ENCODE measurements at places on chromosomes 1 and 21. TPM values are rescaled to one million over a fixed set of nuclear protein-coding genes. Genes with fewer than 3 reads are reported as not detected.

CLIC4 gene
- total RNA-seq = 580 TPM

FCRL5 gene
- total RNA-seq = not detected

S100A8 gene
- total RNA-seq = not detected

C1QA gene
- total RNA-seq = not detected

IL6R gene
- total RNA-seq = 0.40 TPM

PDC gene
- total RNA-seq = not detected

TMEM51 gene
- total RNA-seq = 12.1 TPM

CD247 gene
- not detected for total RNA-seq

TRAF3IP3 gene
- total RNA-seq = not detected

ST6GALNAC5 gene
- 7.3 TPM for total RNA-seq

PLPPR4 gene
- total RNA-seq = 0.26 TPM

CACHD1 gene
- total RNA-seq = not detected

ITLN2 gene
- total RNA-seq = not detected

KRTAP22-1 gene
- not detected for total RNA-seq

NADK gene
- total RNA-seq = 61.7 TPM

PGBD5 gene
- 0.06 TPM for total RNA-seq

ADORA3 gene
- not detected for total RNA-seq

COL16A1 gene
- 9.8 TPM for total RNA-seq

DIRAS3 gene
- 25.7 TPM for total RNA-seq

CIART gene
- total RNA-seq = 5.1 TPM

FMN2 gene
- 34.0 TPM for total RNA-seq

SLC35D1 gene
- total RNA-seq = 41.3 TPM

ADAMTS1 gene
- 82.8 TPM for total RNA-seq

CYP4A22 gene
- total RNA-seq = not detected

Data from LHCN-M2 (cell line).